ENCODE measurements at places on chromosomes 5 and 9.

GRCh38 chr9:68979538-68980314 lies 34.2 kb downstream of the PRKACG start:
- peak; percentile 25 for DNase-seq

GRCh38 chr9:127912296-127912695 lies 4.5 kb downstream of the ST6GALNAC4 start:
- no peak for DNase-seq

GRCh38 chr5:34411470-34412346 lies 244.4 kb upstream of the RAI14 start:
- DNase-seq = peak; percentile 41

- DNase-seq = no peak
Measured at GRCh38 chr9:15389173-15389572, 33.5 kb upstream of the SNAPC3 start.

DNA sequence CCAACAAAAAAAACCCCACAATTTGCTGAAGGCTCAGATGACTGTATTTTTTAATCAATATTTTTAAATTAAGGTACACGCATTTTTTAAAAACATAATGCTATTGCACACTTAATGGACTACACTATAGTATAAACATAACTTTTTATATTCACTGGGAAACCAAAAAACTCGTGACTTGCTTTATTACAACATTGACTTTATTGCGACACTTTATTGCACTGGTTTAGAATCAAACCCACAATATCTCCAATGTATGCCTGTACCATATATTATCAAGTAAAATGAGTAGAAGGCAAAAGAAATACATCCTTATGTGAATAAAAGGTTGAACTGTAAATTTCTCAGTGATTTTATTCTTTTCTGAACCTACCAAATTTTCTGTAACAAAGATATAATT lies 53.7 kb downstream of the RICTOR start:
- no peak for DNase-seq

DNA sequence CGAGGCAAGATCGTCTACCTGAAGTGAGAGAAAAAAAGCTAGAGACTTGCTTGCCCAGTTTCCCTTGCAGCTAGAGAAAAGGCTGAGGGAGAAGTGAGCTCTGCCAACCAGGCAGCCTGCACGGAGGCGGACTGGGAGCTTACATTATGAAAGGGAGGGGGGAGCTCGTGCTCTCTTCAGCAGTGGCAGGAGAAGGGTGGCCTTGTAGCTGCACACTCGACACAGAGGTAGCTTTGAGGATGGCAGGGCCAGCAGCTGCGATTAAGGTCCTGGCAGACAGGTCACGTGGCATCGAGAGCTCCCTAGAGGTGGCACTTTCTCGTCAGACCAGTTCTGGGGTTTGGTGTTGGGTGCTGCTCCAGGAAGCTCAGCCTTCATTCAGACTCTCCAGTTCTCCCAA lies 26.7 kb downstream of the APBA1 start:
- DNase-seq = no peak

DNA sequence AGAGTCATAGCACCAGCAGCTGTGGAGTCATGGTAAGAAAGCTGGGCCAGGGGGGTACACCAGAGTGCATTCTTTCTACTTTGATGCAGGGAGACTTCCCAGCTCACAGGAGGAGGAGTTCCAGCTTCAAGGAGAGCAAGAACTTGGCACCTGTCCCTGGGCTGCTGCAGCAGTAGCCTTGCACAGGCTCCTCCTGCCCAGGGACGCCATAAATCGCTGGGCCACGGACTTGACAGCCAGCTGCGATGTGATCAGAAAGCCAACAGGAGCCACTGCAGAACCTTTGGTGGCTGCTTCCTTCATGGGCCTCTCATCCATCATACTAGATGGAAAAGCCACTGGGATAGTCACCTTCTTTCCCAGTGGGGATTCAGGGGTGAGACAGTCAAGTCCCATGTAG lies 234.7 kb downstream of the NMUR2 start:
- no peak for DNase-seq

GRCh38 chr5:171513591-171513990 lies 94.1 kb downstream of the FGF18 start:
- DNase-seq = no peak

- DNase-seq = peak; percentile 30
Measured at GRCh38 chr9:38727497-38728001, 7.6 kb upstream of the FAM240B start.

GRCh38 chr9:108239696-108240321 lies 616.0 kb downstream of the ACTL7B start:
- DNase-seq = no peak
